ENCODE measurements at places on chromosomes 3 and 15. TPM values are rescaled to one million over a fixed set of nuclear protein-coding genes. Genes with fewer than 3 reads are reported as not detected.

Gene CLSTN2
- total RNA-seq: 7.1 TPM

Gene PLCD1
- total RNA-seq: 43.9 TPM

Gene SLC22A14
- total RNA-seq: 0.46 TPM

Gene ARHGAP31
- total RNA-seq: 22.6 TPM

Gene NEDD4
- total RNA-seq: 14.4 TPM

Gene FGF7
- 99.0 TPM for total RNA-seq

Gene ASB7
- total RNA-seq: 13.4 TPM

Gene ATP10A
- total RNA-seq: 19.8 TPM

Gene GRK7
- not detected for total RNA-seq

Gene CHL1
- 17.9 TPM for total RNA-seq

Gene CACNA1D
- total RNA-seq: 39.2 TPM

Gene SLC9C1
- 0.46 TPM for total RNA-seq

Gene FEZF2
- not detected for total RNA-seq

Gene P2RY14
- total RNA-seq: 14.6 TPM

Gene SOX2
- total RNA-seq: 0.55 TPM

Gene ZPLD1
- total RNA-seq: 14.2 TPM

Gene KNL1
- total RNA-seq: 2.3 TPM

Gene P2RY1
- 9.1 TPM for total RNA-seq

Gene DOCK3
- total RNA-seq: 1.3 TPM

Gene IL20RB
- 0.66 TPM for total RNA-seq

Gene CFAP91
- 6.7 TPM for total RNA-seq

Gene DISP2
- total RNA-seq: 3.5 TPM

Gene STRIT1
- 0.72 TPM for total RNA-seq

Gene PEX11A
- total RNA-seq: 13.7 TPM

Gene CCDC191
- total RNA-seq: 7.2 TPM

Gene HEMK1
- 29.3 TPM for total RNA-seq

Gene LRRIQ4
- not detected for total RNA-seq

Gene MME
- total RNA-seq: 111 TPM

Gene NTRK3
- 1.6 TPM for total RNA-seq

Gene CKMT1A
- total RNA-seq: 65.4 TPM

Gene THOC7
- total RNA-seq: 48.3 TPM

Gene DZIP1L
- 13.7 TPM for total RNA-seq

Gene TMCO5A
- 0.14 TPM for total RNA-seq

Gene CCR8
- total RNA-seq: not detected

Gene SH3GL3
- total RNA-seq: not detected

Gene ASB14
- total RNA-seq: not detected

Gene CCR5
- 3.9 TPM for total RNA-seq

Gene CCR2
- total RNA-seq: 4.1 TPM

Gene MED12L
- total RNA-seq: 7.5 TPM

Gene GOLGA6A
- not detected for total RNA-seq

Gene ADGRG7
- total RNA-seq: 2.0 TPM

Gene SLC12A1
- not detected for total RNA-seq

Gene APBA2
- 3.4 TPM for total RNA-seq

Gene ARRDC4
- 28.3 TPM for total RNA-seq

Gene GPR160
- 36.3 TPM for total RNA-seq

Gene HAUS2
- total RNA-seq: 12.5 TPM

All from mucosa of gallbladder (tissue), 1 donor.